ENCODE measurements at places on chromosomes 1 and 21.

DNA sequence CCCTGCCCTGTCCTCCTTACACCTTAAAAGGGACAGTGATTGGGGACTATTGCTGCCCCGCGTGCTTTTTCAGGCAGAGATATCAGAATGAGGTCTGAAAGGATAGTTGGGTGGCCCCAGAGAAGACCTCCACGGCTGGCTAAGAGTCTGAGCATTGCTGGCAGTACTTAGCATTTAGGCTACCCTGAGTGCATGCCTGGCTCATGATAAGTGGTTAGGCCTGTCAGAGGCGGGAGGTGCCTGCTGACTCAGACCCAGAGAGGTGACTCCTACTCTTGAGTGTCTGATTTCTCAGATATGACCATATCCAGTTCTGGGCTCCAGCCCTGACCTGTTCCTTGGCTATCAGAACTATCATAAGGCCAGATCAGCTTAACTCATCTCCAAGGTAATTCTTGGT lies 213.7 kb downstream of the PBX1 start:
- peak; percentile 80 for DNase-seq

GRCh38 chr1:61898658-61899057 lies 156.4 kb downstream of the PATJ start:
- no peak for DNase-seq

DNA sequence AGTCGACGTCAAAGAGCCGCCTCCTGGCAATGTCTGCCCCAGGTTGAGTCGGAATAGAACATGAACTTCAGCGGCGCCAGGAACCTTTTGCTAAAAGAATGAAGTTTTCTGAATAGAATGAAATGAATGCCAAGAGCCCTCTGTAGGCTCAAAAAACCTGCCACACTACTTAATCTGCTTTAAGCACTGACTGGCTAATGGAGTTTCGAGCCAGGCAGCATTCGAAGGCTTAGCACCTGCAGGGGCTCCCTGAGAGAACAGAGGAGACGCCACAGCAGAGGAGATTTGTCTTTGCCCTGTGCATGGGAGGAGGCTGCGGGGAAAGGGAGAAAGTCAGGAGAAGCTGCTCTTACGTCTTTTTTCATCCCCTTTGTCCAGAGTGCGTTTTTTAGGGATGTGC lies 641.7 kb downstream of the AJAP1 start:
- DNase-seq: no peak

GRCh38 chr1:17665950-17666720 lies 89.0 kb upstream of the ACTL8 start:
- DNase-seq: no peak

DNA sequence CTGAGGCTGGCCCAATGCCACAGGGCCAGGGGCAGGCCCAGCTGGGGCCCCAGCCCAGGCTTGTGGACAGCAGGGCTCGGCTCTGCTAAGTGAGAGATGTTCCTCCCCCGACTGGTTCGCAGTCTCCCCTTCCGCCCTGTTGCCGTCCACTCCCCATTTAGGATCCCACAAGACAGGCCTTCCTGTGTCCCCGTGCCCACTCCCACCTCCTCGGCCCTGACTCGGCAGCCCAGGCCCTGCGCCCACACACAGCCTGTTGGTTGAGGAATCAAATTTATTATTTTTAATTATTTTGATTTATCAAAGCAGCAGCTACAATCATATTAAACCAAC lies 78.4 kb downstream of the CASZ1 start:
- DNase-seq: no peak

DNA sequence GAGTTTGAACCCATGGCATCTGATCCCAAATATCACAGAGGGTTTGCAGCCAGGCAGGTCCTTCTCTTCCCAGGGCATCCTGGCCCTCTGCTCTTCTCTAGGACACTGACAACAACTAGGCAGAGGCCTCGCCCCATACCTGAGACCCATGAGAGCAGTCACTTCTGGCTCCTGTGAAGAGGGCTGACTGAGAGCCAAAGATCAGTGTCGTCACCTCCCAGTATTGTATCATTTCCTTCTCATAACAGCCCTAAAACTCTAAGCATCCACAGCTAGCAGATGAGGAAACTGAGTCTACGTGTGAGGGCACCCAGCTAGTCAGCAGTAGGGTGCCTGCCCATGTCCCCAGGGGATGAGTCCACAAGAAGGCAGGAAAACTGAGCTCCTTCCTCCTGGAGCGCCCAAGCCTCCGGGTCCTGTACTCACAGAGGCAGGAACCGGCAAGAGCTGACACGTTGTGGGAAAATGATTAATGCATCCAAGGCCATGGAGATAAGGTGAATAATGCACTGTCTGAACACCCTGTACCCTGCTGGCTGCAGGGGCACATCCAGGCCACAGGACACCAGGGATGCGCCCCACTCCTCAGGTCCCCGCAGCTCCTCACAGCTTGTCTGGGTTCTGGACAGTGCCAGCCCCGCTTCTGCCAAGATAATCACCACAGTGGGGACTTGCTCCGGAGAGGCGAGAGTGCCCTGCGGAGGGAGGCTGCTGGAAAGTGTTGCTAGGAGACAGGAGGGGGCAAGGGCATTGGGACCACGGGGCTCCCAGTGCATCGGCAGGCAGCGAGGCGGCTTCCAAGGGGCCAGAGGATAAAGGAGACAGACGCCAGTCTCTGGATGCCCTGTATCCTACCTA lies 340.0 kb downstream of the NPHP4 start:
- no peak for DNase-seq

DNA sequence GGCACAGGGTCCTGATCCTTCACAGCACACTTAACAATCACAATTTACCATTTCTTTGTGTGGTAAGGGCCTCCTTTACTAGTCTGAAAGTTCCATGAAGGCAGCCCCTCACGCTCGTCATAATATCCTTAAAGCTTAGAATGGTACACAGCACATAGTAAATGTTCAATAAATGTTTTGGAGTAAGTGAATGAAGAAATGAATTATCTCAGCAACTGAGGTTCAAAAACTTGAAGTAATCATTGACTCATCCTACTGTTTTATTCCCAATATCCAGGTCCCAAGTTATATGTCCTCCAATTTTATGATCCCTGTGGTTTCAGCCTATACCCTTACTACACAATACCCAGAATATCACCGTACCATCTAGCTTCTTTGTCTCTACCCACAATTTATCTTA lies 2.2 kb upstream of the C1orf162 start:
- no peak for DNase-seq

DNA sequence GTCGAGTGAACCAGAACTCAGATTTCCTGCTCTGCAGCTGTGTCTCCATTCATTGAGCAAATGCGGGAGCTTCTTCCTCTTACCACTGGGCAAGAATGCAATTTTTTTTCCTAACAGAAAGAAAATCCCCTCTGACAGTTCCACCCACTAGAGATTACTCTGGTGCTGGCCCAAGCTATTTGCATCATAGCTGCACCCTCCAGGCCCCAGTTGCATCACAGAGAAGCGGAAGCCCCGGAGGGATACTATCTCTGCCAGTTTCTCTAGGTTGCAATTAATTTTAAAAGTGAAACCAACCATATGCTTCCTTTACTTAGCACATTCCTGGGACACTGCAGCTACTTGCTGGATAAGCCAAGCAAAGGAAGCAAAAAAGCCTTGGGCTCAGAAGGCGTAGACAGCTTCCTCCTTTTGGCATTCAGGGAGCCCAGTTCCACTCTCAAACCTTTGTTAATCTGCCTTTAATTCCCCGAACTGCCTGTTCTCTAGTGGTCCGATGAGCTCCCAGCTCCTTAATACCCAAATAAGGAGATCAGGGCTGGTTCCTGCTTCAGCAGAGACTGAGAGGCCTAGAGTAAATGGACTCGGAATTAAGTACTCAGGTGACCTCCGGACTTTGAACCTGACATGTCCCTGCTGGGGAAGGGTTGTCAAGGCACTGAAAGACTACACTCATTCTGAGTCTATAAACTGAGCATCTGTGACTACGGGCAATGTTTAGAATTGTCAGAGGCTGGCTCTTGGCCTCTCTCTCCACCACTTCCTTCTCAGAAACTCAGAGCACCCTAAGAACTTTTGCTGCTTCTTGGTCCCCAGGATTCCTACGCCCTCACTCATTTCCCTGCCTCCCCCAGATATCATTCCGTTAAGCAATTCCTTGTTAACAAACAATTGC lies 72.5 kb upstream of the TNFSF18 start:
- peak; percentile 76 for DNase-seq

DNA sequence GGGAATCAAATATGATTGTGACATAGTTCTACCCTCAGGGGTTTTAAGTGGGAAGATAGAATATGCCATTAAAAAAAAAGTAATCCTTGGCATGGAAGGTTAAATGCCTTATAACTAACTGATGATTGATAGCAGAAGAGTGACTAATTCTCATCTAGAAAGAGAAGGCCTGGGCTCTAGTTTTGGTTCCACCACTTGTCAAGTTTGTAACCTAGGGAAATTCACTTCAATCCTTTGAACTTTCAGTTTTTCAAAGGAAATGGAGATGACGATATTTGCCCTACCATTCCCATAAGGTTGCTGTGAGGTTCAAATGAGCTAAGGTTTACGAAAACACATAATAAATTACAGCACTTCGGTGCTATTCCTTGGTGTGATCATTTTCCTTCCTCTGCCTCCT lies 88.5 kb downstream of the GPR88 start:
- DNase-seq: no peak

DNA sequence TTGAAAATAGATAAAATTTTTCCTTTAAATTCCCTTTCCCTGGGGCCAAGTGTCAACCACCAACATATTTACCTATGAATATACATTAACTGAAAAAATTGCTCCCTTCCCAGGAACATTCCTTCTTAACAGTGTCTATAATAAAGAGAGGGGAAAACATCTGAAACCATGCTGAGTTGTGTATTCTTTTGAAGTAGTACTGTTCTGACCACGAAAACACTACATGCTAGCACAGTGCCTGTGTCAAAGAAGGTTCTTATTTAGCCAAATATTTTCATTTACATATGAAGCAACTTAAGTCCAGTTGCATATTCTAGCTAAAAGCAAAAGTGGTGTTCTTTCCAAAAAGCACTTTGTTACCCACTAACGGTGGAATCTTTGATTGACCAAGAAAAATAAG lies 311.2 kb downstream of the VAV3 start:
- no peak for DNase-seq

DNA sequence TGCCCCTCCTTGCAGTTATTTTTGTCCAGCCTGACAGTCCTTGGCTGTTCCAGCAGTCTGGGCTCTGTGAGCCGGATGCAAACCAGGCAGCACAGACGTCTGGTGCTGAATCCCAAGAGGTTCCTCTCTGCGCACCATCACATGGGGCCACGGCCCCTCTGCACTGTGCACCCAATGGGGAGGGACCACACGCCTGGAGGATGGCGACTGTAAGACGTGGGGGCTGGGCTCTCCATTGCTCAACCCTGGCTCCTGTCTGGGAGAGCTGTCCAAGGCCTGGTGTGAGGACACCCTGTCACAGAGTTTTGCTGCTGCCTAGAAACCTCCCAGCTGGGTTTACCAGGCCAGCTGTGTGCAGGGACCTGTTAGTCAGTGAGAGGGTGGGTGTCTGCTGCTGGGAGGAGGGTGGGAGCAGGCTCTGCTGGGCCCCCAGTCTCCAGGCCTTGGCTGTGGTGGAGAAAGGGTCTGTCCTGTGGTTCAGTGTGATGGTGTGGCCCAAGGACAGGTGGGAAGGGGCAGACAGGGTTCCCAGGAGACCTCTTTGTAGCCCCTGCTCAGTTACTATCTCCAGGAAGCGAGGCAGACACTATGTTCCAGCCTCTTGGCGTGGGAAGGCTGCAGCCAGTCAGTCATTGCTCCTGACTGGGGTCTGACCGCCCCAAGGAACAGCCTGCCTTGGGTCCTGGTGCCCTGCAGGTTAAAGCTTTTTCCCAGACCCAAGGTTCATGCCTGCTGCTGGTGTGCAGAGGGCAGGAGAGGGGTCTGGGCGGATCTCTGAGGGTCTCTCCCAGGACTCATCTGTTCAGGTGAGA lies 13.8 kb downstream of the HEYL start:
- DNase-seq: no peak

GRCh38 chr1:87826681-87827251 lies 498.1 kb downstream of the LMO4 start:
- no peak for DNase-seq

GRCh38 chr1:29454616-29455380 lies 218.5 kb downstream of the PTPRU start:
- DNase-seq: no peak
